ENCODE measurements at places on chromosomes 3 and 15. TPM values are rescaled to one million over a fixed set of nuclear protein-coding genes. Genes with fewer than 3 reads are reported as not detected.

- no peak for DNase-seq
Measured at GRCh38 chr15:93026380-93026817, 62.6 kb downstream of the RGMA start.

- DNase-seq = no peak
Measured at GRCh38 chr3:192156382-192156781, 571.0 kb downstream of the FGF12 start.

- no peak for DNase-seq
Measured at GRCh38 chr15:79067072-79067833, 23.3 kb downstream of the RASGRF1 start.

DNA sequence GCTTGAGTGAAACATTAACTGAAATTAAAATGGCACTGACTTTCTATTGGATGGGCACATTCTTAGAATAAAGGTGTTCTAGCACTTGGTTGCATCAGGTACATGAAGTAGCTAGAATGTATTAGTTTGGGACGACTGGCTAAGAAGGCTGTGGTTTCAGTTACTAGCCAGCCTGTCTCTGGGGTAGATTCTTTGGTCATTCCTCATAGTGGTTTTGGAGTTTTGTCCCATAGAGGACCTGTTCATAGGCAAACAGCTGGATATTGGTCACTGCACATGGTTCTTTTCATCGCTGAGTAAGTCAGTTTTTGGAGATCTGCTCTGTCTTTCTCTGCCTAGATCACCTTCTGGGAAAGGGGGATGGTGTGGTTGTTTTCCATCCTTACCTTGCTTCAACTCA is 55.3 kb downstream of the ADAMTSL3 start:
- no peak for DNase-seq

GRCh38 chr3:140086642-140087041 is 151.7 kb downstream of the CLSTN2 start:
- DNase-seq = no peak

GRCh38 chr3:23797491-23797890 is 8.3 kb upstream of the UBE2E1 start:
- DNase-seq = no peak

DNA sequence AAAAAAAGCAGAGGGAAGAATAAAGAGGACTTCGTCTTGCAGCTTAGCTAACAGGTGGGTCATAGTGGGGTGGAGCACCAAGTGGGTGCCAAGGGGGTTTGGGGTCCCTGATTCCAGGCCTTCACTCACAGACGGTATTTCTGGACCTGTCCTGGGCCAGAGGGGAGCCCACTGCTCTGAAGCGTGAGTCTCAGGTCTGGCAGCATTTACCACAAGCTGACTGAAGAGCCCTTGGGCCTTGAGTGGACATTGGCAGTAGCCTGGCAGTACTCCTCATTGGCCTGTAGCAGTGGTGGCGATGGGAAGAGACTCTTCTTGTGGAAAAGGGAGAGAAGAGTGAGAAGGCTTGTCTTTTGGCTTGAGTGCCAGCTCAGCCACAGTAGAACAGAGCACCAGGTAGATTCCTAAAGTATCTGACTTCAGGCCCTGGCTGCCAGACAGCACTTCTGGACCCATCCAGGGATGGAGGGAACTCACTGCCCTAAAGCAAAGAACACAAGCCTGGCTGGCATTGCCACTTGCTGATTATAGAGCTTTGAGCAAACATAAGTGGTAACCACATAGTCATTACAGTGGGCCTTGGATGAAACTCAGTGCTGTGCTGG is 72.9 kb downstream of the GLDN start:
- DNase-seq = no peak

- DNase-seq = no peak
Measured at GRCh38 chr15:25730918-25731317, 132.2 kb downstream of the ATP10A start.

GRCh38 chr3:136653628-136654027 is 98.5 kb downstream of the STAG1 start:
- DNase-seq = no peak

- DNase-seq = no peak
Measured at GRCh38 chr15:40052604-40053003, 13.6 kb upstream of the SRP14 start.

DNA sequence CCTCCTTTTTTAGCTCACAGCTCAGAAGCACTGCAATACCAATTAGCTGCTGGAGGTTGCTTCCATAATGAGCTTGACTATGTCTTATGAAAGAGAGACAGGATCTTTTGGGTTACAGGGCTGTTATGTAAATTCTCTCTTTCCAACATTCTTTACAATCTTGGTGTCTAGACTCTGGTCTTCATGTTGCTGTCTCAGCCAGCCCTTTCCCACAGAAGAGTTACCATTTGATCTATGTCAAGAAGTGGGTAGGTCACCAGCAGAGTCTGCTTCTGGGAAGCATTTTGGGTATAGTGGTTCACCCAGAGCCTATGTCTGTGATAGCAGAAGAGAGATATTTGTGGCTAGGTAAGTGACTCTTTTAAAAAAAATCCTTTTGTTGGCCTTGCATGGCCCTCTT is 234.5 kb downstream of the SATB1 start:
- DNase-seq = no peak

DNA sequence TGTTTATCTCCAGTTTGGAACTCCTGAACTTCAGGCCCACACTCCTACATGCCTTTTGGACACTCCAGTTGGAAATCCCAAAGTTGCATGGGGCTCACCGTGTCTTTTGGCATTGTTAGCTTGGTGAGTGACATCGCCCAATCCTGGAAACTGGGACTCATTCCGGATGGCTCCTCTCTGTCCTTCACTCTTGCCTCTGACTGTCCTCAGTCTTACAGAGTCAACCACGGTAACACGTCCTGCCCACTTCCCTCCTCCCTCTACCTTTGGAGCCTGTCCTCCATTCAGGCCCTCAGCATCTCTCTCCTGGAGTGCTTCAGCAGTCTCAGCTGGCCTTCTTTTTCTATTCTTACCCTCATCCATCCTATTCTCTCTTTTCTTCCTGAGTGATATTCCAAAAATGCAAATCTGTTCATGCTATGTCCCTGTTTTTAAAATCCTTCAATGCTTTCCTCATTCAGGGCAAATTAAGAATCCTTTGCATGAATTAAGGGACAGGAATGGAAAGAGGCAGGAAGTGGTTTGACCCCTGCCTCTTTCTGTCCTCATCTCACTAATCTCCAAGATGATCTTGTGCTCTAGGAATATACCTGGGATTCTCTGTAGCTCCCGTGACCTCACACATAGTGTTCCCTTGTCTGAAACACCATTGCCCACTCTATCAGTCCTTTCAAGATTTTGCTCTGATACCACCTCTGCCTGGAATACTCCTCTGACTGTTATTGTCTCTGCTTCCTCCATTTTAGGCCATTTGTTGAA is 42.5 kb downstream of the LPP start:
- peak; percentile 25 for DNase-seq

DNA sequence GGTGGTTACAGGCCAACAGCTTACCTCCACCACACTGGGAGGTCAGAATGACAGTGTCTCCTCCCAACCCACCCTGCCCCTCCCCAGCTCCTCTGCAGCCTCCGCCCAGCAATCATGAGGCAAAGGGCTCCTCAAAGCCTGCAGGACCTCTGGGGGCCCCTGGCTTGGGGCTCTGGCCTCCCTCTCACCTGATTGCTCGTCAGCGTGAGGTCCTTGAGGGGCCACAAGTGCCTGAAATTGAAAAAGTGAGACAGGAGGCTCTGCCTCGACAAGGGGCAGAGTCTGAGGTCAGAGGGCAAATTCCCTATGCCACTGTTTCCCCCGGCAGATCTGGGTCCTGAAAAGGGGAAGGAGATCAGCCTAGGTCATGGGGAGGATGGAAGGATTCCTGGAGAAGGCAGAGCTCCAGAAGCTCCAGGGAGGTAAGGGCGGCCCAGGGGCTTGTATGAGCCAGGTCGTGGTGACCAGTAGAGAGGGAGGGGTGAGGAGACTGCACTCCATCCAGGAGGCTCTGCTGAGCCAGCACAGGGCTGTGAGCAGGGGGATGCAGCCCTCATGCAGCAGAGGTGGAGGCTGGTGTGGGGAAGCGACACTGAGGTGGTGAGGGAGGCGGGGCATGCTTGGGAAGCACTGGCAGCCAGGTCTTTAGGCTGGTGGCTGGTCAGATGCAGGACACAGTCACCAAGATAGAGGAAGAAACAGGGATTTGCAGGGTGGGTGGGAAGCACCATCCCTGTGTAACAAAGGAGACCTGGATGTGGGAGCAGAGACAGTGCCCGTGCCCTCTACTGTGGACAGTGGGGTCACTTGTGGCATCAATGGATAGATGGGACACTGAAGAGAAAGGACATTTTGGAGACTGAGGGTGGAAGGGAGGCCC is 20.1 kb downstream of the ALS2CL start:
- DNase-seq = no peak

DNA sequence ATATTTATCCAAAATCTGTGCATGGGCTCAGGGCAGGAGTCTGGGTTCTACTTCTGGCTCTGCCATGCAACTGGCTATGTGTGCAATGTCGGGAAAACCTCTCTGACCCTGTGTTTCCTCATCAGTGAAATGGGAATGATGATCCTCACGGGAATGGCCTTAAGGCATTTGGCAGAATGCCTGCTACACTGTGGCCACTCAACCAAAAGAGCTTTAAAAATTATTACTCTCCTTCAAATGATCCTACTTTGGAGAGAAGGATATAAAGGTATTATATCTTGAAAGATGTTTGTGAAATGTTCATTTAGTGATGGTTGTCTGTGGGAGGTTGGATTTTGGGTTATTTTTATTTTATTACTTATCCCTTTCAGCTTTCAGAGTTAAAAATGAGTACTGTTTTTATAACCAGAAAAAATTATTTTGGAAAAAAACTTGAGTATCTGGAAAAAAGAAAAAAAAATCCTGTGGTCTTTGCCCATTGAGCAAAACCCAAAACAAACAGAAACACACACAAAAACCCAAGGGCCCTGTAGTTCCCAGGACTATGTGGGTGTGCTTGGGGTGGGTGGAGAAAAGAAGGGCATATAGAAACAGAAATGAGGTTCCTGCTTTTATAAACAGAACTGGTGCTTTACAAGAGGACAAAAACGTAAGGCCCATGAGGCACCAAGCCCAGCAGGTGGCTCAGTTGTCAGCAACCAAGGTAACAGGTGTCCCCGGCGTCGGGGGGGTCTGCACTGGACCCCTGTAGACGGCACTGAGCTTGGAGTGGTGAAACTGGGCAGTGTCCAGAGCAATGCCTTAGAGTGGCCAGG is 22.0 kb downstream of the RGMA start:
- no peak for DNase-seq

DNA sequence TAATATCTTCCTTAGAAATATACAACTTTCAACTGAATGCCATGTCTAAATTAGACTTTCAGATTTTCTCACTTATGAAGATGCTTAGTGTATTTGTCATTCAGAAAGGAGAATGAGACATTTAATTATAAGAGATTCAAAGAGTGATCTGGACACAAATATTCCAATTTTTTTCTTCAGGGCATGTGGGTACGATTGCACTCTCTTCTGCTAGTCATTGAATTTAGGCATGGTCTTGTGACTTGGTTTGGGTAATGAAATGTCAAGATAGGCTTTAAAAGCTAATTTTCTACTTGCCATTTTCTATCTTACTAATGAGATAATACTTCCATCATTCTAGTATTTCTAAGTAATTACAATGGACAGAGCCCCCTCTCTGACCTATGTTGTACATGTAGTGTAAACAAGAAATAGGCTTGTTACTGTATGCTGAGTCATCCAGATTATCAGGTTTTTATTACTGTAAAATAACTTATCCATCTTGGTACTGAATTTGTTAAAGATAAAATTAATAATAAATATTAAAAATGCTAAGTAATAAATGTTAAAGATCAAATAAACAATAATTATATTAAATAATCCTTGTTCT is 770.8 kb upstream of the BCHE start:
- no peak for DNase-seq

GRCh38 chr3:129238945-129239705 is 10.3 kb upstream of the COPG1 start:
- no peak for DNase-seq

GRCh38 chr3:170360916-170361315 is 3.4 kb downstream of the SKIL start:
- DNase-seq = no peak

GRCh38 chr3:177538750-177539730 is 341.8 kb upstream of the TBL1XR1 start:
- DNase-seq = no peak

DNA sequence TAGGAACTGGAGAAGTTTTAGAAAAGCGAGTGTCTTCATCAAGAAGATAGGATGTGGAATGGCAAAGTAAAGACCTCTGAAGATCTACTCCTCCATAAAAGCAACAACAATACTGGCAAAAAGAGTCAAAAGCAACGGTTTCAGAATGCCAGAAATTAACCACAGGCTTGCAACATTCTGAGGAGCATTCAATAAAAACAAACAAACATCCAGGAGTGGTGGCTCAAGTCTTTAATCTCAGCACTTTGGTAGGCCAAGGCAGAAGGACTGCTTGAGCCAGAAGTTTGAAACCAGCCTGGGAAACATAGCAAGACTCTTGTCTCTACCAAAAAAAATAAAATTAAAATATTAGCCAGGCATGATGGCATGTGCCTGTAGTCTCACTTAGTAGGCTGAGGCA is 143.2 kb upstream of the HACD2 start:
- DNase-seq = peak; percentile 46

DNA sequence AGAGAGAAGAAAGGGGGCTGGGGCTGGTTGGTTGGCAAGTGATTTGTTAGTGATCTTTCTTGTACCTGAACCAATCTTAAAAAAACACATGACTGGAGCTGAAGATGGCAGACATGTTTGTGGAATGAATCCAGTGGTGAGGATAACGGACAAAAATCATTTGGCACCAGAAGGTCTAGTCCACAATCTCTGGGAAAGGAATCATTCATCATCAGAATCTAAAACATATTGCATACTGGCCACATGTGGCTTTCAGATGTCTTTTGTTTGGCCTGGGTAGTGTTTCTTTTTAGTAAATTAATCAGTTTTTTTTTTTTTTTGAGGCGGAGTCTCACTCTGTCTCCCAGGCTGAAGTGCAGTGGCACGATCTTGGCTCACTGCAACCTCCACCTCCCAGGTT is 5.0 kb downstream of the NEK11 start:
- DNase-seq = no peak

DNA sequence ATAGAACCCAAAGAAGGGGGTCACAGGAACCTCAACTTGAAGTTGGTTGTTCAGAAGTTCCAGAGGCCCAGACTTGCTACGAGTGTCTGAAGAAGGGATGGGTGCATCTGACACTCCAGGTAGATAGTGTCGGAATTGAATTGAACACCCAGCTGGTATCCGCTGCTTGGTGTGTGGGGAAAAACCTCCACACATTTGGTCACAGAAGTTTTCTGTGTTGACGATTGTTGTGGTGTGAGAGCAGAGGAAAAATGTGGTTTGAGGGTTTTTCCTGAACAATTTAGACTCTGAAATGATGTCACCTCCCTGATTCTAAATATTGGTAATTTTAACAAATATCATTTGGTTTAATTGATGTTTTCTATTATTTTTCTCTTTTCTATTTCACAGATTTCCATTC is 218.8 kb upstream of the CTNNB1 start:
- no peak for DNase-seq

LMOD3 gene
- not detected for total RNA-seq

LRRC31 gene
- total RNA-seq = not detected

P3H2 gene
- 34.1 TPM for total RNA-seq

GOLGA6D gene
- not detected for total RNA-seq

ATP13A5 gene
- total RNA-seq = not detected

KY gene
- 0.20 TPM for total RNA-seq

ISL2 gene
- 5.6 TPM for total RNA-seq

Data from HFFc6 (cell line).